ENCODE measurements at places on chromosomes 3 and 15.

GRCh38 chr15:61834076-61834697, 226.1 kb downstream of the VPS13C start:
- peak; percentile 52 for DNase-seq

GRCh38 chr3:13292375-13292774, 127.7 kb downstream of the NUP210 start:
- DNase-seq, result no peak

DNA sequence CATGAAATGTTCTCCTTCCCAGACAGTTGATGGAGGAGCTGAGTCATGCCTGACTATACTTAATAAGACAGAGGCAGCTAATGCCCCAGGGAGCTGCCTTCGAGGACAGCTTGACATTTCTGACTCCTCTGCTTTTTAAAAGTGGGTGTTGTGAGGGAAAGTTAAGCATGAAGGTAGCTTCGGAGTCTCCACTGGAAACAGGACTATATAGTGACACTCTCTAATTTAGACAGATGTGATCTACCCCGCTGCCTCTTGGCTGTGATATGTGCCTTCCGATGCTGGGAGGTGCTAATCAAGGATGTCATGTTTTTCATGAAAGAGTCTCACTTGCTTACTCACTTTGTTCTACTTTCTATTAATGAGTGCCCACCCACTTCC, 72.7 kb downstream of the IL1RAP start:
- no peak for DNase-seq

DNA sequence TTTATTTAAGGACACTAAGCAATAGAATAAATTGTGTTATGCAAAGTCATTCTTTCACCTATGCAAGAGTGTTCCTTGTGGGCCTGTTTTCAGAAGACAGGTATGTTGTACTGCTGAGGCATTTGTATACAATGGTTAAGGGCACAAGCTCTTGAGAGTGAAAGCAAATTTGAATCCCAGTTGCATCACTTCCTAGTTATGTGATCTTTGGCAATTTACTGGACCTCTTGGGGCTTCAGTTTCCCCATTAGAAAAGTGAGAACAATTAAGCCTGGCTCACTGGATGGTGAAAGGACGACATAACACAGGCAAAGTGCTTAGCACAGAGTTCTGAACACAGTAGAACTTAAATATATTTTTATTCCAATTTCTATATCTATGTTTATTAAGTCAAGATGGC, 117.4 kb downstream of the EFHB start:
- no peak for DNase-seq

- DNase-seq, result no peak
These were observed 123.8 kb downstream of the ISL2 start for GRCh38 chr15:76460347-76460746.

DNA sequence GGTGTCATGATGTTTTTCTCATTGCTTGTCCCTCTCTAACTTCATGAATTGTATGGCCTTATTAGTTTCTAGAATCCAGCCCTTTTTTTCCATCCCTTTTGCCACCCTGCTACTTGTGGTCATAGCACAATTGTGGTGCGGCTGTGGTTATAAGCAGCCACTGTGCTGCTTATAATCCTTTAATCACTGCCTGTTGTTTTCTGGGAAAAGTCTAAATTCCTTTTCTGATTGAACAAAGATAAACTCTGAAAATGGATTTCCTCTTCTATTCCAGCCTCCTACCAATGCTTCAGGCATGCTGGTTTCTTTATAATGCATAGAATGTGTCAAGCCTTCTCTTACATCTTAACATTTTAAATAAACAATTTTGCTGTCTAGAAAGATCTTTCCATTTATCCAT, 319.5 kb downstream of the C3orf38 start:
- DNase-seq, result no peak

- no peak for DNase-seq
These were observed 298.5 kb downstream of the IGSF11 start for GRCh38 chr3:118736107-118736506.

DNA sequence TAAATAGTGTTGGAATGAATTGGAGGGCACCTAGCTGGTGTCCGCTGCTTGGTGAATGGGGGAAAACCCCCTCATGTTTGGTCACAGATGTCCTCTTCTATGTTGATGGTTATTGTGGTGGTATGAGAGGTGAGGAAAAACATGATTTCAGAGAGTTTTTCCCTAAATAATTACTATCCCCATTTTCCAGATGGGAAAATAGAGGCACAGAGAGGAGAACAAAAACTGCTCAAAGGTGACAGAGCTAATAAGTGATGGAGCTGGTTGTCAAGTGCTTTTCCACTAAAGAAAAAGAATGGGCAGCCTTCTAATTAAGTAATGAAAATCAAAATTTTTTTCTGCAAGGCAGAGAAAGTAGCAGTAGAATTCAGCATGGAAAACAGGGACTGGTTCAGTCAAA, 30.2 kb upstream of the CFAP161 start:
- no peak for DNase-seq

- DNase-seq, result peak; percentile 75
These were observed 192.6 kb upstream of the LYSMD4 start for GRCh38 chr15:99925661-99926461.

DNA sequence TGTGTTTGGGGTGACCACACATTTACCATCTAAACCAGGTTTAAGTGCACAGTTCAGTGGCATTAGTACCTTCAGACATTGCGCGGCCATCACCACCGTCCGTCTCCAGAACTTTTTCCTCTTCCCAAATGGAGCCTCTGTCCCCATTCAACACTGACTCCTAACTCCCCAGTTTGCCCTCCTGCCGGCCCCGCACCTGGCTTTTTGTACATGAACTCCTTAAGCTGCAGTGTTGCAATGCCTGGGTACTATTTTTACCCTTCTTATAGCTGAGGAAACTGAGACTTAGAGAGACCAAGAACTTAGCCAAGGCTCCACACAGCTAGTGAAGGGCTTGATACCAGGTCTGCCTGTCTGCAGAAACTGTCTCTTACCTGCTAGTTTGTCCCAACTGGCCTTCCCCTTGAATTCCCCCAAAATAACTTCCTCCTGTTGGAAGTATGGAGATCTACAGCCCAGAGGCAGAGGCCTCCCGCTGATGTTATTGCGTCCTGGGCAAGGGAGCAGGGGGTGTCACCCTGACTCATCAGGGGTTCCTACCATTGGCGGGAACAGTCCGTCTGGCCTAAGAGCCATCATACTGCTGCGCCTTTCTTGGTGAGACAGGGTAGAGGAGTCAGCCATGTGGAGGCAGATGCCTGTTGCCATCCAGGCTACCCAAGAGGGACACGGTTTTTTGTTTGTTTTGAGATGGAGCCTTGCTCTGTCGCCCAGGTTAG, 65.6 kb downstream of the GRIP2 start:
- DNase-seq, result no peak

- no peak for DNase-seq
These were observed 81.4 kb downstream of the ARNT2 start for GRCh38 chr15:80485370-80486164.

GRCh38 chr3:170356596-170357175, 829 bp upstream of the SKIL start:
- DNase-seq, result peak; percentile 52

DNA sequence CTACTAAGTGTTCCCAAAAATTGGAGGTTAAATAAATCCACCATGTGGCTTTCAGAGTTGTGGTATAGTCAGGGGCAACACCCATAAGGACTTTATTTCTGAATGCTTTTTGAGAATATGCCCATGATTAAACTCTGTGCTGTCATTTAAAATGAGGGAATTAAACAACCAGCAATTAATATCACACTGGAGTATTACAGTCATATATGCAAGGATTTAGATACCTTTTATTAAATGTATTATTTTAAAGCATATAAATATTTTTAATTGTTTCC, 227.6 kb downstream of the ZPLD1 start:
- DNase-seq, result no peak

DNA sequence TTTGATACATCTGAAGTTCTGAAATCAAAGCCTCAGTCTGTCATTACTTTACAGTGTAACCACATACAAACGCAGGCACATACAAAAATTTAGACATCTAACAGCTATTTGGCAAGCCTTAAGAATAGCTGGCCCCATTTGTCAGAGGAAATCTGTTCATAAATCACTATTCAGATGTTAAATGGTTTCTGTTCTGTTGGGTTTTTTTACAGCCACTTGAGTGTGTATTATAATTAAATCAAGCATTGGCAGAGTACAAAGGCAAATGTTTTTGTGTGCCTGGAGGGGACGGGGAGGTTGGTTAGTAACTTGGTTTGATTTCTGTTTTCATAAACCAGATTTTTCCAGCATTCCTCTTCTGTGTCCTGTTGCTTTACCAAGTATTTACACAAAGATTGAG, 24.1 kb downstream of the PIGB start:
- DNase-seq, result no peak

GRCh38 chr3:128426128-128426921, 40.4 kb downstream of the DNAJB8 start:
- peak; percentile 30 for DNase-seq

- no peak for DNase-seq
These were observed 75.8 kb upstream of the UMPS start for GRCh38 chr3:124654470-124654845.

- DNase-seq, result no peak
These were observed 116.1 kb downstream of the FAM43A start for GRCh38 chr3:194801461-194802432.

GRCh38 chr3:63523100-63523499, 129.4 kb upstream of the SNTN start:
- no peak for DNase-seq

GRCh38 chr3:135792174-135792573, 173.4 kb upstream of the PPP2R3A start:
- no peak for DNase-seq

GRCh38 chr3:48268381-48268935, 27.6 kb downstream of the ZNF589 start:
- DNase-seq, result peak; percentile 72

DNA sequence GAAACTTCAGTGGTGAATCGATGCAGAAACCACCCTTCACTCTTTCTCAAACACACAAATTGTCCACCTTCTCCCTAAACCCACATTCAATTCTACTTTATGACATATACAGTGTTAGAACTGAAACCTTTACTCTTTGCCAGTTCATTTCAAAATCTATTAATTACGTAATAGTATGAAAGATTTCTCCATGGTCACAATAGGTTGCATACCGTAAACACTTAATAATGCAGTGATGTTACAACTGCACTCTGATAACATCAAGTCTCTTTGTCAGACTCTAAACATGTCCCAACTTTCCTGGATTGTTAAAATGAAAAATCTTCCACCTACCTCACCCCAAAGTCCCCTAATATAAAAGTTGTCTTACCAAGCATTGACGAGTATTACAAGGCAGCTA, 111.8 kb upstream of the PROK2 start:
- DNase-seq, result no peak

DNA sequence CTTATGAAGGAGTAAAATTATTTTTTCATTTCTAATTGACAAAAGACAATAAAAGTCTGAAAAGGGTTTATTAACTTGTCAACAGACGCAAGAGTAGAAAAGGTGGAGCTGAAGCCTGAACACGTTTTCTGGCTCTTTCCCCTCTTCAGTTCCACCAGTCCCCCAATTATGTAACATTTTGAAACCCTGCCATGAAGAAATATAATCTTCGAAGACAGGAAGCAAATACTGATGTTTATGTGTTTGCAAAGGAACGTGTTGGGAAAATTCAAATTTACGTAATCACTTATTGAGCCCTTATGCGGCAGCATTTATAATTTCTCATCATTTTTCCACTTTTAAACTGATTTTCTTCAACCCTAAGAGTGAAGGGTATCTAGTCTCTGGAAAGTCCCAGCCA, 767 bp downstream of the AP3S2 start:
- no peak for DNase-seq

GRCh38 chr15:72319360-72319984, 485 bp downstream of the CELF6 start:
- DNase-seq, result peak; percentile 29
